ENCODE measurements at places on chromosomes 2 and 18.

DNA sequence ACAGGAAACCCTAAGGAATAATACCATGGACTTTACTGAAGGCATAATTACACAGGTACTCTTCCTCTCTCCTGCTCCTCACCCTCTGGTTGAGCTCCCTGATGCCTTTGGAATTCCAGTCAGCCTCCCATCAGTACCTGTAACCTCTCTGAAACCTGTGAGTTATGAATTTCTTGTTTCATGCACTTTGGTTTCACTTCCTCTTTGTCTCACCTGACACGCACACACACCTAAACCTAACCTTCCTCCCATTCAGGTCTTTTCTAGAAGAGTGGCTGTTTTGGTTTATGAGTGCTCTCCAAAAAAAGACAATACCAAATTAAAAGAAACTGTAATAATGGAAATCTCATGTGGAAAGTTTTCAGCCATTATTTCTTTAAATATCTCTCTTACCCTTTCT lies 451.3 kb upstream of the VWC2L start:
- no peak for DNase-seq

- no peak for DNase-seq
Measured at GRCh38 chr2:134244086-134244485, 9.8 kb upstream of the MGAT5 start.

GRCh38 chr2:127403460-127403859 lies 14.8 kb upstream of the PROC start:
- no peak for DNase-seq

DNA sequence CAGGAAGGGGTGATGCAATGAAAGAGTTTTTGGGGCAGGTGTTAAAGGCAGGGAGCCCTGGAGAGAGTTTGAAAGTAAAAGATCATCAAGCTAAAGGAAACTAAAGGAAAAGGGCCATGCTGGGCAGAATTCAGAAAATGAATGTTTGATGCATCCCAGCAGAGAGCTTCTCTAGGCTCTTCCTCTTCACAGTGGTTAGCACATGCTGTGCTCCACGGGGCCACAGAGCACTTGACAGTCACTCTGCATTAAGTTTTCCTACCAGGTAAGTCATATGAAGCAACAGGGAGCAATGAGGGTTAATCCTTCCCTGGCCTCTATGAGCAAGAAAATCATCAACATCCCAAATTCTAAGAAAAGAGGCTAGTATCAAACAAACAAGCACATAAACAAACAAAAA lies 895.2 kb downstream of the TRIB2 start:
- no peak for DNase-seq

DNA sequence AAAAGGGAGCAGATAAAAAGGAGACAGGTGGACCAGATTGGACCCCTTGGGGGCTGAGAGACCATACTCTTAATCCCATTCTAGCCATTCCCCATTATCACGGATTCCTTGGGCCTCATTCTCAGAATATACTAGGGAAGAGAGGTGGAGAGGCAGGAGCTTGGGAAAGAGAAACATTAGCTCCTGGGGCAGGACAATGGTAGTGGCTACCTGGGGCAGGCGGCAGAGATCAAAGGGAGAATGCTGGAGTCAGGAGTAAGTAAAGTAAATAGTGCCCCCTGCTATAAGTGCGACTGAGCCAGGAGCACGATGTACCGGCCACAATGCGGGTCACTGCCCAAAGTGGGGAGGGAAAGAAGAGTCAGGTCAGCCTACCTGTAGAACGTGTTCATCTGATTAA lies 20.4 kb upstream of the IHH start:
- DNase-seq, result no peak

- no peak for DNase-seq
Measured at GRCh38 chr2:124301915-124302314, 276.8 kb downstream of the CNTNAP5 start.

GRCh38 chr2:86383844-86384243 lies 46.4 kb upstream of the REEP1 start:
- DNase-seq, result no peak

All from CD8-positive, alpha-beta memory T cell (primary cell).